Left cardiac atrium (tissue), 4 donors: ENCODE measurements at places on chromosomes 13 and 19. TPM values are rescaled to one million over a fixed set of nuclear protein-coding genes. Genes with fewer than 3 reads are reported as not detected.

Gene PPP1R13L
- 123 TPM for total RNA-seq

- DNase-seq: no peak
Measured at GRCh38 chr13:39283072-39283471, 244.8 kb downstream of the NHLRC3 start.

Gene ANGPTL4
- 81.6 TPM for total RNA-seq

DNA sequence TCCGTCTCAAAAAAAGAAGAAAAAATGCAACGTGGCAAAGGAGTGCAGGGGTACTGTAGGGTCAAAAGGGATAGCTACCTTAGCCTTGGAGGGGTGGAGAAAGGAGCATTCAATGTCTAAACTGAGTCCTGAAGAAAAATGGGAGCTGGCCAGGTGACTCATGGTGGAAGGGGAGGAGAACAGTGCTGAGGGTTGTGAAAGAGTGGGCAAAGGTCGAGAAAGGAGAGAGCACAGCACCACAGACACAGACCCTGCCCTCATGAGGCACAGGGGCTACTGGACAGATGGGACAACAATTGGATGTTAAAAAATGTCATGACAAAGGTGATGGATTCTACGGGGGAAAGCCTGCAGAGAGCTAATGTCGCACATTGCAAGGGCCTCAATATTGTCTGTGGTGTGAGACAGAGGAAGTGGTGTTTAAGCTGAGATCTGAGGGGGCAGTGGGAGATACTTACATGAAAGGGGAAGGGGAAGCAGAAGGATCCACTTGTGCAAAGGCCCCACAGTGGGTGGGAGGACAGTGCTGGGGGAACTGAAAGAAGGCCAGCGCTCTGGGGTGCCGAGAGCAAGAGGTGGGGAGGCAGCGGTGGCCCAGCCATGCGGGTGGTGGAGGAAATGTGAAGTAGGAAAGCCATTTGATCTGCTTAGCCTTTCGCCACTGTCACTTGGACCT, 42.9 kb upstream of the URAD start:
- DNase-seq: no peak

Gene CEACAM4
- total RNA-seq: 0.84 TPM

DNA sequence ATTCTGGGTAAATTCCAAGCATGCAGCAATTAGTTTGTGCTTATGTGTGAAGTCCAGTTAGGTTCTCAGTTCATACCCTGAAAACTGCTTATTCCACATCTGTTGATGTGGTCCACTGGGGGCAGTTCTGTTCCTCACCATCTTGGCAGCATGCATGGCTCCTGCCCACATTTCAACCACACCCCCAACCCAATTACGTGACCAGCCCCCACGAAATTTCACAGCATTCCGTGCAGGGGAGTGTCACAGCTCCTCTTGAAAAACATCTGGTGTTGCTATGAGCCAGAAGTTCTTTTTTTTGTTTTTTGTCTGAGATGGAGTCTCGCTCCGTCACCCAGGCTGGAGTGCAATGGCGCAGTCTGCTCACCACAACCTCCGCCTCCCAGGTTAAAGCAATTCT, 9.1 kb upstream of the ERVK3-1 start:
- no peak for DNase-seq

Gene PGLYRP1
- total RNA-seq: not detected

GRCh38 chr19:18001777-18002345, 6.1 kb upstream of the ARRDC2 start:
- no peak for DNase-seq

DNA sequence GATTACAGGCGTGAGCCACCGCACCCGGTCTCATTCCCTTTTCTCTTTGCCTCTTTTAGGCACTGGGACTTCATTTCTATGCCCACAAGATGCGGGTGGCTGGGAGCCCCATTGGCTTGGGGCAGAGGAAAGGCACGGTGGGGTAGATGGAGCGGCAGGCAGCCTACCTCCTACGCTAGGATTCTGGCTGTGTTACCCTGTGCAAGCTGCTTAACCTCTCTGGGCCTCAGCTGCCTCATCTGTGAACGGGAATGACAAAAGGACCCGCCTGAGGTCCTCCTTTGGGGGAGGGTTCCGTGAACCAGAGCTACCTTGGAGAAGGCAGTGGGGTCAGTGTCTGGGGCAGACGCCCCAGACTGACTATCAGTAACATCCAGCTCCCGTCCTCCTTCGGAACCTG, 9.3 kb upstream of the LINGO3 start:
- DNase-seq: no peak

GRCh38 chr19:12685831-12686230, 2.0 kb upstream of the GNG14 start:
- no peak for DNase-seq

GRCh38 chr13:49444524-49445395, 686 bp downstream of the SETDB2 start:
- DNase-seq: no peak

GRCh38 chr19:7701654-7702457, at the start of gene FCER2:
TSS of gene FCER2 (minus strand) at chr19:7702131. CDS start at chr19:7699760, 2,371 bp downstream.
- DNase-seq: no peak

DNA sequence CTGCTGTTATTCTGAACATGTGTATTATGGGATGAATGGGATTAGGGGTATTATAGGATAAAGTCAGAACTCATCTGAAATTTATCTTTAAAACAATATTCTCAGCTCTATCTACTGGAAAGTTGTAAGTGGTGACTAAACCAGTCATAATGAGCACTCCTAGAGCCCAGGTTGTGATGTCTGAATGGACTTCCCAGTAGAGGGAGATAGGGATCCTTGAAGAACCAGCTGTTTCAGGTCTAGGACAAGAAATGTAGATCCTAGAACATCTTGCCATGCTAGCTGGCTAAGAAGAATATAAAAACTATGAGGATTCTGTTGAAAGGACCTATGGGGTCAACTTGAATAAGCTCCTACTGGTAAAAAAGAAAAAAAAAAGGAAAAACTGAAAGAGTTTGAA, 310.8 kb downstream of the SLC7A1 start:
- no peak for DNase-seq

GRCh38 chr19:51271067-51271466, 20.2 kb downstream of the SIGLECL1 start:
- DNase-seq: no peak

DNA sequence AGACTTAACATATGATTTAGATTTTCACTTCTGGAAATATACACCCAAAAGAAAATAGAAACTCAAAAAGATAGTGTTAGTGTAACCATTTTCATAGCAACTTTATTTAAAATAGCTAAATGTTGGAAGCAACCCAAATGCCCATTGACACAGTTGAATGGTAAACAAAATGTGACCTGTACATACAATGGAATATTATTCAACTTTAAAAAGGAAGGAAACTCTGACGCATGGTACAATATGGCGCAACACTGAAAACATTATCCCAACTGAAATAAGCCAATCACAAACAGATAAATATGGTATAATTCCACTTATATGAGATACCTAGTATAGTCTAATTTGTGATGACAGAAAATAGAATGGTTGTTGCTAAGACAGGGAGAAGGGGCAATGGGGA, 1456.1 kb upstream of the MIR17HG start:
- no peak for DNase-seq

DNA sequence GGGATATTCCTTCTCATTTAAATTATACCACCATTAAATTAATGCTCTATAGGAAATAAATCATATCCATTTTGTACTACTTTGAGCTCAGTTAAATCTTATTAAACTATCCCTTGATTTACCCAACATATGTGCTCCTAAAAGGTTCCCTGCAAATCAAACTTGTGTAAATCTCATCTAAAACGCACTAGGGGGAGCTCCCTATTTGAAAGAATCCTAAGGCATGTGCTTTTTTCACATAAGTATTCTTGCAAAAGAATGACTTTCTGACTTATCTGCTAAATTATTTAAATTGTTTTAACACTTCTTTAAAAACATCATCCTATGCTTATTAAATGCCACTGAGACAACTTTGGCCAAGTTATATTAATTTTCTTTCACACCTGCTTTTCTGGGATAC, 7.9 kb downstream of the INTS6 start:
- DNase-seq: no peak

DNA sequence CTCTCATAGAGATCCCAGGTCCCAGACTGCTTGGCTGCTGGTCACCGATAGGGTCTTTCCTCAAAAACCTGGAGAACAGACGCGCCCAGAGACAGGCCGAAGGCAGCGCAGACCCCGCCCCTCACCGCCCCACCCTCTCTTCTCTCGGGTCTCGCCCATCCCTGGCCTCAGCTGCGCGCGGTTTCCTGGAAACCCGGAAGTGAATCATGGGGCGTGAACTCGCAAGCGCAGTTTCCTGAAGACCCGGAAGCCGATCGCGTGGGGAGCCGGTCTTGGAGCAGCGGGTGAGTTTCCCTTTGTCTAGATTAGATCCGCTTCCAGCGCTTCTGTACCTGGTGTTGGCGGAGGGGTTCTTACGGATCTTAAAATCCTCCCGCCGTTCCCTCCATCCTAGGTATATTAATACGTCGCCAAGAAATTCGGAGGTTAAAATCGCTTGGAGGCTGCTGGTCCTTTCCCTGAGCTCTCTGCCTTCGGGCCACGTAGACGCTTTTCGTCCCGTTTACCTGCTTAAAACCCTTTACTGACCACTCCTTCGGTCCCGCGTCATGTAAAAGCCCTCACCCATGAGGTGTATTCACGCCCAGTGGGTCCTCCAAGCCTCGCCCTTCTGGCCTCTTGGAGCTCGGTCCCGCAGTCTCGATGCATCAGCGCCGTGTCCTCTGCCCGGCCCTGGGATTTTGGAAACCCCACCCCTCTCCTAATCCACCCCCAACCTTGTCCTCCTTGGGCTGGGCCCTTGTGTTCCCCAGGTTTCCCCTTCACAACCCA, at the start of gene ZNF578:
Gene ZNF578, plus strand, starts transcription at position 230 of the 771 bp plus-strand sequence. CDS start 48,293 bp downstream, outside the sequence.
- peak; percentile 90 for DNase-seq

Gene MED4
- total RNA-seq: 41.3 TPM

DNA sequence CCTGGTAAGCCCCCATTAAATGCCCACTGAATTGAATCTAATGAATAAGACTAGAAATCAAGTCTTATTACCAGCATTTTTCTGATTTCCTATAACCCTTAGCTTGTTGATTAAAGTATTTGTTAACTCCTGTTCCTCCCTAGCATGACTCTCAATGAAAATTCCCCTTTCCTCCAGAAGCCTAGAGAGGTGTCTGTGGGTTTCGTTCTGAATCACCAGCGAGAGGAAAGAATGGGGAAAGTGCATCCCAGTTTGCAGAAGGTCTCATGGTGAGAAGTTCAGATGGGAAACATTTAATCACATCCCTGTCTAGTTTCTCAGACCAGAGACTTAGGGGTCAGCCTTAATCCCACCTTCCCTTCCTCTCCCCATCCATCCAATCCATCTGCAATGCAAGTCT, 26.9 kb downstream of the POU2F2 start:
- no peak for DNase-seq

Gene PBX4
- total RNA-seq: 0.35 TPM

Gene PCDH17
- total RNA-seq: 3.1 TPM

GRCh38 chr19:35375505-35376307, 4.8 kb downstream of the GPR42 start:
- no peak for DNase-seq

DNA sequence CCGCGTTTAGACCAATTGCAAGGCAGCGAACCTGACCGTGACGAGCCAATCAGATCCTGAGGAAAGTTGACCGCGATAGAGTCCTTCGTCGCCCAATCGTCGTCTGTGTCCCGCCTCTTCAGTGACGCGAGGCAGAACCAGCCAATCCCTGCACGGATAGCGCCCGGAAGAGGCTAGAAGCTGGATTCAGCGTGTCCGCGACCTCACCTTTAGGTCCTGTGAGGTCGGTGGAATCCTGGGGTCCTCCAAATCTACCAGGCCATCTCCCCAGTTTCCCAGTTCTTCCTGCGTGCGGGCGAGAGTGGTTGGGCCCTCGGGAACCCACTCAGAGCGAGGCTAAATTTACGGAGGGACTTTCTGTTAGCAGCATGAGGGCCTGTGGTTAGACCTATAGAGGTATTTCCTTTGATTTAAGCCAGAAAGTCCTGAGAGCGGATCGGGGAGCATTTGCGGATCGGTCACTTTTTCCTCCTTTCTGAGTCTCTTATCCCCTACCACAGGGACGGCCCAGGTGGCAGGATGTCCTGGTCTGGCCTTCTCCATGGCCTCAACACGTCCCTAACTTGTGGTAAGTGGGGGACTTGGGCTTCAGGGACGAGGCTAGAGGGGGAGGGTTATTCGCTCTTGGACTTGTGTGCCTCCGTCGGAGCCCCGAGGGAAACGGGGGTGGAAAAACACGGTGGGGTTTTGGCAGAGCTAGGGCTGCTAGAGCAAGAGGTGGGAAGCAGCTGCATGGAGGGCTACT, at the start of gene MRPS12:
Gene MRPS12, plus strand, starts transcription at position 169 of the 745 bp plus-strand sequence. Its CDS starts 351 bp downstream, at position 520.
- DNase-seq: peak; percentile 98

Gene ZGLP1
- total RNA-seq: 1.5 TPM

DNA sequence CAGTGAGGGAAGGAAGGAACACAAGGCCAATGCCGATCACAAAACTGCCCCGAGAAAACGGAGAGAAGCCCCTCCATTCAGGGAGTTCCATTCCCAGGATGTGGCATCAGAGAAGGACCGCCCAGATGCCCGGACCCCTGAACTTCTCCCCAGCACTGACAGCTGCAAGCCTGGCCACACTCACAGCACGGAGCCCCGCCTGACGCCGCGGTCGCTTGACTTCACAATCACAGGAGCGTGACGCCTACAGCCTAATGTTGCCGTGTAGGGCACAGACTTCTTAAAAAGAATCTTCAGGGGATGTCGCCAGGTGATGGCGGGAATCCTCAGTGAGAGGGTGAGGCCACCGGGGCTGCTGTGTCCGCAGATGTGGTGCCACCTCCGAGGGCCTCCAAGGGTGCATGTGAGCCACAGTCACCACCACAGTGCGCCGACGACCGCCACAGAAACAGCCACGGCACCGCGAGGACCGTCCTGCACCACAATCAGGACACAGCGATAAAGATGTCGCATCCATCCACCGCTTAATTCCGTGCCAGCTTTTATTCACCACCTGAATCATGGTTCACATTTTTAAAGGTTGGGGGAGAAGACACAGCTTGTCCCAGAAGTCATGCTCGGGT, 77.2 kb downstream of the SPACA7 start:
- DNase-seq: no peak

DNA sequence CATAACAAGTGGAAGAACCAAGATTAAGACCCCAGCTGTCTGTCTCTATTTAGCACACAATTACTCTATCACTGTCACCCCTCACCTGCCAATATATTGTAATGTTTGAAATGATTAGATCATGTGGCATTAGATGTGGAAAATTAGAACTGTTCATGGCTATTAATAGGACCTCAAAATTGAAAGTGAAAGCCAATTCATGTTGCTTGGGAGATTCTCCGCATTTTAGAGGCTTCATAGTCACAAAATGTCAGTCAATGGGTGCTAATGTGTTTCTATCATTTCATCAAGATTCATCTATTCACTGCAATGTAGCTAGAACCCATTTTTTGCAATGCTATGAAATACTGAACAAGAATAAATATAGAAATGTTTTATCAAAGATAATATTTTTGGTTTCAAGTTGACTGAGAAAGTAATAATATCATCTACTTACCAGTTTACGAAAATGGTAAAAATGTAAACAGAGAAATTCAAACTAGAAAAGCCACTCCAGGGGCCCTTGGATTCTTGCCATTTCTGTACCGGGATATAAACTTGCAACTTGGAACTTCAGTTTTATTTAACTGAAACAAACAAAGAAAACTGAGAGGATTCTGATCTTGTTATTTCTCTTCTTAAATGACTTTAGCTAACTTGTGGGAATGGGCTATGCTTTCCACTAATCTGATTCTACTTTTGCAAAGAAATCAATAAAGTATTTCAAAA, 388.6 kb downstream of the DCT start:
- DNase-seq: no peak
